ENCODE measurements at places on chromosomes 7 and 10. TPM values are rescaled to one million over a fixed set of nuclear protein-coding genes. Genes with fewer than 3 reads are reported as not detected.

GRCh38 chr7:519484-520390, at the start of gene PDGFA:
PDGFA (minus strand) TSS chr7:519846; CDS start chr7:519001, 845 bp downstream.
- peak; percentile 77 for DNase-seq

SPDYE5 gene
- total RNA-seq, result not detected

TMEM213 gene
- total RNA-seq, result not detected

PLXNA4 gene
- 0.19 TPM for total RNA-seq

Data from H4 (cell line).